ENCODE measurements at places on chromosomes 7 and 10. TPM values are rescaled to one million over a fixed set of nuclear protein-coding genes. Genes with fewer than 3 reads are reported as not detected.

DNA sequence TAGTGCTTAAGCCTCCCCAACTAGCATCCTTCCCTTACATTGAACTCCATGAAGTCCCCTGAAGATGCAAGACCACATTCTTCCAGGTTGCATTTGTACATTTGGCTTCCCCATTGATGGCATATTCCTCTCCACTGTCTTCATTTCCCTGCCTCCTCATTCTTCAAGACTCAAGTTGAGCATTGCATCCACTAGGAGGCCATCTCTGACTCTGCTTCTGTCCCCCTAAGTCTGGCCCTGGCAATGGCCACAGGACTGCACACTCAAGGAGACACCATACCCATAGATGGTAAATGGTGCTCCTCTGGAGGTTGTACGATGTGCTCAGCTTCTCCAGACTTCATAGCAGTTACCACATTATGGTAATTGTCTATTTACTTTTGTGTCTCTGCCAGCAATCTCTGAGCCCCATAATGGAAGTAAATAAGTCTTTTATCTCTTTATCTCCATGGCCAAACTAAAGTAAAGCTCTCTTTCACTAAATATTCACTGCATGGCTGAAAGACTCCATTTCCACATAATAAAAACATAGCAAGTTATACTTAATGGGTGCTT is 112.6 kb downstream of the PTPRZ1 start:
- no peak for DNase-seq

DNA sequence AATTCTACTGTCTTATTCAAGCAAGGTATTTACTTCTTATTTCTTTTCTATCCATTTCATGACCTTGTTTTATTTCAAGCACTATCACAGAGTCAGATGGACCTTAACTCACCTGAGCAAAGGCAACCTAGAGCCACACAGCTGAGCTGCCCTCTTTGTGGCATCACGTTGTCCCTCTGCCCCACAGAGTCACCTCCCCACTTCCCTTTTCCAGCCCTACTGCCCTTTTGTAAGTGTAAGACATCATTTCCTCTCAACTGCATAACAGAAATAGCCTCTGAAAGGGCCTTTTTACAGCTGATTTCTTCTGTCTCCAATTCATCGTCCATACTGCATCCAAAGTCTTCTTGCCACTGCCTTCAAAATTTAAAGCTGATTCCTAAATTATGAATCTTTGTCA is 946.0 kb downstream of the NRG3 start:
- no peak for DNase-seq

GRCh38 chr10:59688921-59689351 is 20.7 kb downstream of the SLC16A9 start:
- no peak for DNase-seq

The NPC1L1 gene
- not detected for total RNA-seq

Data from G401 (cell line).